Thoracic aorta (tissue), 2 donors: ENCODE measurements at places on chromosomes 7 and 10. TPM values are rescaled to one million over a fixed set of nuclear protein-coding genes. Genes with fewer than 3 reads are reported as not detected.

GRCh38 chr7:22872096-22872807 is 49.6 kb upstream of the TOMM7 start:
- DNase-seq = no peak
- no peak overlapping the region for H3K27ac ChIP-seq
- no peaks in the 10 kb centered on the region for H3K4me1 ChIP-seq
- no peaks in the 10 kb centered on the region for H3K36me3 ChIP-seq

DNA sequence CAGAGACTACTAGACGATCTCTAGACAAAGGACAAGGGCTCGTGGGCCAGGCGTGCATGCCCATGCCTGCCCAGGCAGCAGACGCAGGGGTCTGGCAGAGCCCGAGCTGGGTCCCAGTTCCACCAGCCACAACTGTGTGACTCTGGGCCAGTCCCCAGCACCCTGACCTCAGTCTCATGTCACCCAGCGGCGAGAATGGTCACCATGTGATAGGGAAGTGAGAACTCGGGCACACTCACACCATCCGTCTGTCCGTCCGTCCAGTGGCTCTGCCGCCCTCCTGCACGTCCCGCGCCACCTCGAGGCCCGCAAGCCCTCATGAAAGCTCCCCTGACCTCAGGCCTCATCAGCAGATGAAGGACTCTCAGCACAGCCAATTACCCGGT is 280.0 kb downstream of the ELFN1 start:
- no peaks in the 10 kb centered on the region for H3K36me3 ChIP-seq
- no peaks in the 10 kb centered on the region for H3K4me1 ChIP-seq
- H3K4me3 ChIP-seq = no peak overlapping the region
- H3K27ac ChIP-seq = no peak overlapping the region

GRCh38 chr10:93026072-93026471 is 34.5 kb upstream of the CYP26C1 start:
- H3K27ac ChIP-seq = no peak overlapping the region
- no peaks in the 10 kb centered on the region for H3K36me3 ChIP-seq
- H3K4me1 ChIP-seq = peaks cover 24% of the 10 kb centered on the region
- no peaks in the 10 kb centered on the region for H3K27me3 ChIP-seq

- peaks cover 9% of the 10 kb centered on the region for H3K4me1 ChIP-seq
- peak overlapping the region; percentile 73 for H3K27ac ChIP-seq
- H3K27me3 ChIP-seq = no peaks in the 10 kb centered on the region
- no peak for DNase-seq
Measured at GRCh38 chr10:103820101-103821062, 35.0 kb downstream of the SH3PXD2A start.

DNA sequence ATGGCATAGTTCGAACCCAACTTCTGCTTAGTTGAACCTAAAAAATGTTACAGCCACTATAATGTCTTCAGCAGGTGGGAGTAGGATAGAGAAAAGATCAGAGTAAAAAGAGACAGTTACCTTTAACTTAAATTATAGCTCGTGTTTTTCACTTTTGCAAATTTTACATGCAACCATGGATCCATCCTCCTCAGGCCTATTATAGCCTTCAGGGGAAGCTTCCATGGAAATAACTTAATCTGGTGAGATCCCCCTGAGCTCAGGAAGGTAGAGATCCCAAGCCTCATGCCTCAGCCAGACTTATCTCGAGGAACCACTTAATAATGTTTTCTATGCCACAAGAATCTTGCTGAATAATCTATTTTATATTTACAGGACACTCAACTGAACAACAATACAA is 159.4 kb upstream of the FAM3C start:
- no peaks in the 10 kb centered on the region for H3K36me3 ChIP-seq
- no peak for DNase-seq
- no peak overlapping the region for H3K4me3 ChIP-seq
- H3K27me3 ChIP-seq = no peaks in the 10 kb centered on the region
- H3K4me1 ChIP-seq = no peaks in the 10 kb centered on the region

DNA sequence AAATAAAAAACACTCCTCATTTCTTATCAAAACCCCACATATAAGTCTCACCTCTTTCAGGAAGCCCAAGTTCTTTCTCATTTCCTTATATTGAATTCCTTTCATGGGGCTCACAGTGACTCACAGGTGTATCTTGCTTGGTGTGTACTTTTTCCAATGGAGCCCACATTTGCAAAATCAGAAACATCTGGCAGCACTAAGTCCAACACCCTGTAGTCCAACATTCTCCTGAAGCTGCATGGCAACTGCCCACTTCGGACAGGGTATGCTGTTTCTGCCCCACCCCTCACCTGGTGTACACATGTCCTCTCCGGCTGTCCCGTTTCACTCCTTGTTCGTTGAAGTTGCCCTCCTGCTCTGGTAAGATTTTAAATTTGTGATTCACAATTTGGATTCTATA is 544.1 kb downstream of the SORCS3 start:
- H3K27ac ChIP-seq = no peak overlapping the region
- H3K4me1 ChIP-seq = no peaks in the 10 kb centered on the region
- no peaks in the 10 kb centered on the region for H3K36me3 ChIP-seq
- H3K4me3 ChIP-seq = no peak overlapping the region
- H3K27me3 ChIP-seq = no peaks in the 10 kb centered on the region

DNA sequence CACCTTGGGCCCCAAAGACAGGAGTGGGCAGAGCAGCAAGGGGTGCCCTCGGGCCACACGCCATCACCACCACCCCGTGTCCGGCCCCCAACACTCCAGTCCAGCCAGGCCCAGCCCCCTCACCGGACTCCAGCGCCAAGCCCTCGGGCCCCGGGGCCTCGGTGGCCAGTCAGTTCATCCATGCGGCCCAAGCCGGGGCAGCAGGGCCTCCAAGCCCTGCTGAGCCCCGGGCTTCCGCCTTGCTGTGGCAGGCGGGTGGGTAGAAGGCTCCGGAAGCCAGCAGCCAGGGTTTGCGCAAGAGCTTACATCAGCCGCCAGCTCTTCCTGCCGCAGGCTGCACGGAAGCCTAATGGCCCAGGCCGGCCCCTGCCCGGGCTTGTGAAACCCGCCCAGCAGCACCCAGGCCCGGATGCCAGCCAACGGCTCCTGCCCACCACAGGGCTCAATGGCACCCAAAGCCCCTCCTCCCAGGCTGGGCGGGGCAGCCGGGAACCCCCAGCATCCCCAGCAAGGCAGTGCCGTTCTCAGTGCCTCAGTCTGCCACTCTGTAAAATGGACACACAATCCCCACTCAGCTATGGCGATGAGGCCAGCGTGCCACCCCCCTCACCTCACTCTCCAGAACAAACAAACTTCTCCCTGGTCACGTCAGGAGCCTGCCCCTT is 26.5 kb downstream of the TNRC18 start:
- H3K36me3 ChIP-seq = peaks cover 21% of the 10 kb centered on the region
- peak overlapping the region; percentile 41 for H3K27ac ChIP-seq
- peaks cover 15% of the 10 kb centered on the region for H3K4me1 ChIP-seq
- H3K27me3 ChIP-seq = no peaks in the 10 kb centered on the region

GRCh38 chr7:36192053-36192824 is 39.2 kb downstream of the EEPD1 start:
- H3K36me3 ChIP-seq = no peaks in the 10 kb centered on the region
- no peak overlapping the region for H3K4me3 ChIP-seq

The FOXI2 gene
- total RNA-seq = 0.78 TPM

- H3K36me3 ChIP-seq = no peaks in the 10 kb centered on the region
- H3K4me3 ChIP-seq = no peak overlapping the region
- H3K27ac ChIP-seq = no peak overlapping the region
- no peak for DNase-seq
- H3K4me1 ChIP-seq = no peaks in the 10 kb centered on the region
- H3K27me3 ChIP-seq = no peaks in the 10 kb centered on the region
Measured at GRCh38 chr10:108422286-108422685, 1257.8 kb upstream of the SORCS1 start.

DNA sequence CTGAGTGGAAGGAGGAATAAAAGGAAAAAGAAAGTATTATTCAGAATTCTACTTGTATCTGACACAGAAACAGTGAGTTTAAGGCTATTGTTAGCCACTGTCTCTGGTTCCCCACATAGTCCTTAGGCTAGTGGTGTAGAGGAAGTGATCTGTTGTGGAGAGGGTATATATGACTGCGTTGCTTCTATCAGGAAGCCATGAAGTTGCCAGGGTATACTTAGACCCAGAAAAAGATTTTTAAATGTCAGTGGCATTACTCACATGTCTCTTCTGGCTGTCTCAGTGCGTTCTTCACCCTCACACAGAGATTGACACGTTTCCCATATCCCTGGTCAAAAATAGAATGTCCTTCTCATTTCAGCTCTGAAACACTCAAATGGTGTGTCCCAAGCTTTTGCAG is 72.7 kb downstream of the SEM1 start:
- no peak overlapping the region for H3K27ac ChIP-seq
- no peak overlapping the region for H3K4me3 ChIP-seq
- H3K4me1 ChIP-seq = no peaks in the 10 kb centered on the region
- H3K36me3 ChIP-seq = no peaks in the 10 kb centered on the region

The PTPRN2 gene
- total RNA-seq = 2.2 TPM

DNA sequence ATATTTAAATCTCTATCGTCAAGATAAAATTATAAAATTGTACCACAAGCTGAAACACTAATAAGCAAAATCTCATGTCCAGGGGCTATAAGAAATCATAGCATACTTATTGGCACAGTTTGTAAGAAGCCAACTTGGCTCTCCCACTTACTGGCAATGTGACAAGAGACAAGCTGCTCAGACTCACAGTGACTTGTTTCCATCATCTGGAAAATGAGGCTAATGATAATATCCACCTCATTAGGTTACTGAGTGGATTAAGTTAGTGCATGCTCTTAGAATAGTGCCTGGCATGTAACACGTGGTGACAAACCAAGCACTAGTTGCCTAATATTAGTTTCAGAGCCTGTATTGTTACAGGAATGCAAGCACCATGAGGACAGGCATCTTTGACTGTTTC is 234.4 kb downstream of the GLI3 start:
- no peaks in the 10 kb centered on the region for H3K4me1 ChIP-seq
- no peaks in the 10 kb centered on the region for H3K36me3 ChIP-seq
- H3K4me3 ChIP-seq = no peak overlapping the region
- H3K27me3 ChIP-seq = no peaks in the 10 kb centered on the region
- no peak overlapping the region for H3K27ac ChIP-seq
- no peak for DNase-seq

The TRIM50 gene
- total RNA-seq = 1.5 TPM

GRCh38 chr10:48363617-48364355 is 57.3 kb downstream of the MAPK8 start:
- no peaks in the 10 kb centered on the region for H3K27me3 ChIP-seq
- no peak for DNase-seq
- peaks cover 13% of the 10 kb centered on the region for H3K4me1 ChIP-seq
- H3K36me3 ChIP-seq = no peaks in the 10 kb centered on the region

GRCh38 chr10:55203319-55203718 is 402.3 kb upstream of the PCDH15 start:
- H3K4me1 ChIP-seq = no peaks in the 10 kb centered on the region
- DNase-seq = no peak
- no peaks in the 10 kb centered on the region for H3K36me3 ChIP-seq

DNA sequence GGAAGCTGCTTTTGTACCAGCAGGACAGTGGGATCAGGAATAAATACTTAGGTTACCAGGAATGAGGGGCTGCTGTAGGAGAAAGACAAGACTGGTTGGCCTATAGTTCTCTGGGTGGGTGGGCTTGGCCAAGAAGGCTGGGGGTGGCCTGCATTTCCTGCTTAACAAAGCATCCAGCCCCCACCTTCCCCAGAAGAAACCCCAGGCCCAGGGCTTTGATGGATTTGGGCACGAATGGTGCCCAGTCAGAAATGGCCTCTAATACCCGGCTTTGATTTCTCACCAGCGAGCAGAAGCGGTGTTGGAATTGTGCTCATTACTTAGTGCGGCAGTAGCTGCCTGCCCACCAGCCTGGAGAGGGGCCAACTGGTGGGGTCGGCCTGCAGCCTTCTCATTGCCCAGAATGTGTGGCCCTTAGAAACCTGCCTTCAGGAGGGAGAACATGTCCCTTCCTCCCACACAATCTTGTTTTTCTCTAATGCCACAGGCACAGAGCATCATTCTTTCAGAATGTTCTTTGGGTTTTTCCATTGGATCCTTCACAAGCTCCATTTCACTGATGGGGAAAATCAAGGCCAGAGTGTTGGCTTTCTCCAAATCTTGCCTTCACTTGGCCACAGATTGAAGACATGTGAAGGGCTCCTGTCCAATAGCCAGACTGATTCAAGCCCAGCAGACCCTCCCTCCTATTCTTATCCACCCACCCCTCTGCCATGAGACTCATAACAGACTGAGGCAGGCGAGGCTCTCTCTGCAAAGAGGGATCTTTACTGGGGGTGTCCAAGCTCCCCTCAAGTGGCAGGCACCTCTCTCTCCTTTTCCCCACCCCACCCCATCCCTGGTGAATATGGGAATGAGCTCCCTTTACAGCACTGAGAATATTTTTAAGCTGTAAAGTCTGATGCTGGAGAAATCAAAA is 2.5 kb downstream of the UNC5B start:
- H3K4me3 ChIP-seq = no peak overlapping the region
- peaks cover 3% of the 10 kb centered on the region for H3K4me1 ChIP-seq
- no peak overlapping the region for H3K27ac ChIP-seq
- no peaks in the 10 kb centered on the region for H3K27me3 ChIP-seq

GRCh38 chr10:111261081-111261615 is 184.3 kb downstream of the ADRA2A start:
- H3K27ac ChIP-seq = no peak overlapping the region
- no peaks in the 10 kb centered on the region for H3K36me3 ChIP-seq
- no peak for DNase-seq
- no peaks in the 10 kb centered on the region for H3K27me3 ChIP-seq

DNA sequence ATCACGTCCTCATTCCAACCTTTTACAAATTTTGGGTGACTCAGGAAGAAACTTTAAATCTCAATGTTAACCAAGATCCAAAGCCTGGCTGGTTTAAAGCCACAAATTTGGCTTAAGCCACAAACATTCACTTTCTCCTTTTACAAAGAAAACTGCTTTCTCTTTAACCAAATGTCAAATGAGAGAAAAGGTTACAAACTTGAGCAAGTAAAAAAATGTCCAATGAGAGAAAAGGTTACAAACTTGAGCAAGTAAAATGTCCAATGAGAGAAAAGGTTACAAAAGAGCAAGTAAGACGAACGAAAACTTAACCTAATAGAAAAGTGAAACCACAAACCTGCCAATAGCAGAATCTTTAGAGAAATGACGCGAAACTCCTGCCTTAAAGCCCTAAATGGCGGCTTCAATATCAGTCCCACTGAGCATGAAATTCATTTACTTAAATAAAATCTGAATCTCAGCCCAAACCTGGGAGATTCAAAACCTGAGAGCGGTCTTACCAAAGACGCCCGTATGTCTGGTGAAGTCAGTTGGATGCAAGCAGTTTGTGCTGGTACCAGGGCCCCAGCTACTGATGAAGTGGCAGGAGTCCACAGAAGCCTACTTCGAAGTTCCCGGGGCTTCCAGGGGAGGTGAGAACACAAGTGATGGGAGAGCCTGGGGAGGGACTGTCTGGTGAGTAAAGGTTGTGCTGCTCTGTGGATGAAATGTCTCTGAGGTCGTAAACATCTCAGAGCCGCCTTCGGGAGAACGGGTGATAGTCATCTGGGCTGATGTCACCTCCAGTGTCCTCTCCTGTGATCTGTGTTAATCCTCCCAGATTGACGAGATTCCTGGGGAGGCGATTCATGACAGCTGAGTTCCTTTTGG is 74.6 kb downstream of the PAXIP1 start:
- DNase-seq = no peak
- peaks cover 3% of the 10 kb centered on the region for H3K4me1 ChIP-seq
- H3K4me3 ChIP-seq = peak overlapping the region; percentile 78
- H3K27ac ChIP-seq = peak overlapping the region; percentile 78

GRCh38 chr7:2296832-2297231 is 17.4 kb downstream of the SNX8 start:
- no peaks in the 10 kb centered on the region for H3K27me3 ChIP-seq
- H3K4me3 ChIP-seq = no peak overlapping the region
- no peak for DNase-seq
- H3K36me3 ChIP-seq = no peaks in the 10 kb centered on the region
- H3K27ac ChIP-seq = no peak overlapping the region
